ENCODE measurements at places on chromosomes 12 and 14.

DNA sequence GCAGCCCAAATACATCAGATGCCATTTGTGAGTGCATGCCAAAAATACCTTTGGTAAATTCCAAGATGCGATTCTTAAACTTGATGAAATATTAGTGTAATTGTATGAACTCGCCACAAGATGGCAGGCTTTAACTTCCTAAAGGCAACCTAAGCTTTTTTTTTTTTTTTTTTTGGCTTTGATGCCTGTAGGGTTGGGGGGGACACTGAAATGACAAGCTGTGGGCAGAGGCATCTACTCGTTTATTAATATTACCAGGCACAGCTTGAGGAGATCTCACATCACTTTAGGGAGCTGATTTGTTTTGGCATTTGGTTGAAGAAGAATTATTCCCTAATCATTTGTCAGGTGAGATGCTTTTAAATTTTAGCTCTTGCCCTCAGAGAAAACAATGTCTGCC is 126.7 kb upstream of the CCDC196 start:
- no peak for DNase-seq

- no peak for DNase-seq
Measured at GRCh38 chr14:83255015-83255726, 1721.5 kb upstream of the SEL1L start.

GRCh38 chr12:71250166-71250565 is 92.4 kb upstream of the TSPAN8 start:
- DNase-seq = no peak

GRCh38 chr12:68119724-68120211 is 39.8 kb downstream of the IFNG start:
- no peak for DNase-seq

DNA sequence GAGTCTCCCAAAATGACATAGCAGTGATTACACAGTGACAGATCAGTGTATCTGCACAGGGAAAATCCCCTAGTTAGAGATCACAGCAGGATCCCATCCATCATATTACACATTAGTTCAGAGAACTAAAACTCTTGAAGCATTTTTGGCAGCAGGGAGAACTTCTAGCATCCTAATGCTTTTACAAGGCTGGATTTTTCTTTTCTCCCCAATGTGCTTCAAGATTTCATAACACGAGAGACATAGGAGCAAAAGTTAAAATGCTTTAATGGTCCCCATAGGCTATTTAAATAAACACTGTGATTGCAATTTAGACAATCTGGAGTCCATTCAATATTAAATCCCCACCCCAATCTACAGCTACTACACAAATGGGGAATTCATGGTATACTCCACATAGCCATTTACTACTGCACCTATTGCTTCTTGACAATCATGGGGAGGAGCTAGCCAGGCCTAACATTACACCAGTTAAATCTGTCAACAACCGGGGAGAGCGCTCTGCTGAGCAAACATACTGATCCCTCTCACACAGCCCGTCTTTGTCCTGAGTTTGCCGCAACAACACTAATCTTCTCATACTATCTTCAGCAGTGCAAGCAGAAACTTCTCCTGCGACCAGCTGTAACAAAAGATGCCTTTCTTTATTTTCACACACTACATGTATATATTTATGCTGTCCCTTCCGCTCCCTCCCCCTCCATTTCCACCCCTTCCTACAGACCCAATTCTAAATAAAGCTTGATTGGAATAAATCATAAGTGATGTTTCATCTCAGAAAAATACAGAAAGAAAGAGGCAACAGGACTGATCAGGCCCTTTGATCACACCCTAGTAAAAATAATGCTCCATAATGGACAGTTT is 120.3 kb upstream of the SOX5 start:
- no peak for DNase-seq

DNA sequence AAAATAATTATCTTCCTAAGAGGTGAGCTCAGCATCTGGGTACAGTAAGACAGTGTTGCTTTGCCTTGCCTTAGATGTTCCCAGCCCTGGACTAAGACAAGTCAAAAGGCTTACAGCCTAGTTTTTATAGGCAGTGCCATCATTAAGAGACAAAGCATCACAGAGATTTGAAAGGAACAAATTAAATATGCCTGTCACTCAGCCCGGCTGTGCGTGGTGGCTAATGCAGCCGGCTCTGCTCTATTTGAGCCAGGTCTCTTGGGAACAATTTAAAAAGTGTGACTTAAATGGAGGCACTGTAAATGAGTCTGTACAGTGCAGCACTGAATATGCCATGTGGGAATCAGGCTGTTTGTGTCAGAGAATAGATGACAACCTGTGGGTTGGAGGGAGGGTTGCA is 1687.4 kb upstream of the FLRT2 start:
- no peak for DNase-seq

- no peak for DNase-seq
Measured at GRCh38 chr12:91732086-91732485, 413.6 kb downstream of the BTG1 start.

DNA sequence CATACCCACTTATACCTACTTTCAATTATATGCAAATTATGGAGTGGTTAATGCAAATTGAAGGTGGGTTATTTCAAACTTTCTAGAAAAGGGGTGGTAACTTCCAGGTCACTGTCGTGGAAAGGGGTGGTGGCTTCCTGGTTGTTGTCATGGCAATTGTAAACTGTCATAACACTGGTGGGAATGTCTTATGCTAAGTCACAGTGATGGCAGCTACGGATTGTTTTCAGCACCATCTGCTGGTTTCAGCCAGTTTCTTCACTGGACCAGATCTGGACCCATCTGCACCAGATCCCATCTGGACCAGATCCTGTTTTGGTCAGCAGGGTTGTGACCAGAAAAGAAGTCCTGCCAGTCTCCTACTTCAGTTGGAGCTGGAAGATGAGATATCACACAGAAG is 1469.3 kb downstream of the AACS start:
- DNase-seq = no peak

DNA sequence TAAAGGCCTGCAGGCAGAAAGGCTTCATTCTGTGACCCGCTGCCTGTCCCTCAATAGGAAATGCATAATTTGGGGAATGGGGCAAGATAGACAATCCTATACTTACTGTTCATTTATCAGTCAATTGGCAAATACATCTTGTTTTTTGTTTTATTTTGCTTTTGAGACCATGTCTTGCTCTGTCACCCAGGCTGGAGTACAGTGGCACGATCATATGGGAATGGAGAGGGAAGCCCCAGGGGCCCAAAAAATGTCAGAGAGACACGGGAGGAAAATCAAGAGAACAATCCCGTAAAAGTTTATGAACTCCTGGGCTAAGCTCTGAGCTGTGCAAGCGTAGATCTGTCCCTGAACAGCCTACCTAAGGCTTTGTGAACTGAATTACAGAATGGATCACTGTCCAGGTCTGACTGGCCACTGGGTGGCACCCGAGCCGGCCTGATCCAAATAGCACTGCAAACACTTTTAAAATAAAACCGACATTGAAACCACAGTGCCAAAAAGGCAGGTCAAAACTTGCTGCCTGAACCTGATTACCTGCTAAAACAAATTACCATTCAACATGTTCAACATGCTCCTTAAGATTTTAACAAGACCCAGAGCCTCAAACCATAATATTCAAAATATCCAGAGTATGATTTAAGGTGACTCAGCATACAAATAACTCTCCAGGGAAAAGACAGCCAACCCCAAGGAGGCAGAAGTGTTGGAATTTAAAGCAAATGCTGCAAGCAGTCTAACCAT is 11.8 kb downstream of the COPS7A start:
- no peak for DNase-seq

- DNase-seq = no peak
Measured at GRCh38 chr14:76968621-76969063, 59.9 kb downstream of the IRF2BPL start.

- DNase-seq = no peak
Measured at GRCh38 chr12:29316752-29317151, 64.2 kb downstream of the ERGIC2 start.

DNA sequence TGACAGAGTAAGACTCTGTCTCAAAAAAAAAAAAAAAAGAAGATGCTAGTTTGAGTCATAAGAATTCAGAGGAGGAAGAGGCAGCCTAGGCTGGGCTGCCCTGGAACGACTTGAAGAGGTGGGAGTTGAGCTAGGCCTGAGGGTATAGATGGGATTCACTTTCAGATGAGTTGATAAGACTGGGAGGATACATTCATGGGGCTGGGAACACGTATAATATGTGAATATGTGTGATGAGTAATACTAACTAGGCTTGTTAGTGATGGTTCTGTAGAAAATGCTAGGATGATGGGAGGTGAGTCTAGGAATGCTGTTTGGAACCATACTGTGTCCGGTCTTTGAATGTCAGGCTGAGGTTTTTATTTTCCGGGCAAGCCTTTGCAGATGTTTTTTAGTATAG is 9.0 kb downstream of the PLEKHA5 start:
- DNase-seq = no peak

GRCh38 chr12:94553875-94554274 is 94.2 kb upstream of the CEP83 start:
- DNase-seq = no peak

DNA sequence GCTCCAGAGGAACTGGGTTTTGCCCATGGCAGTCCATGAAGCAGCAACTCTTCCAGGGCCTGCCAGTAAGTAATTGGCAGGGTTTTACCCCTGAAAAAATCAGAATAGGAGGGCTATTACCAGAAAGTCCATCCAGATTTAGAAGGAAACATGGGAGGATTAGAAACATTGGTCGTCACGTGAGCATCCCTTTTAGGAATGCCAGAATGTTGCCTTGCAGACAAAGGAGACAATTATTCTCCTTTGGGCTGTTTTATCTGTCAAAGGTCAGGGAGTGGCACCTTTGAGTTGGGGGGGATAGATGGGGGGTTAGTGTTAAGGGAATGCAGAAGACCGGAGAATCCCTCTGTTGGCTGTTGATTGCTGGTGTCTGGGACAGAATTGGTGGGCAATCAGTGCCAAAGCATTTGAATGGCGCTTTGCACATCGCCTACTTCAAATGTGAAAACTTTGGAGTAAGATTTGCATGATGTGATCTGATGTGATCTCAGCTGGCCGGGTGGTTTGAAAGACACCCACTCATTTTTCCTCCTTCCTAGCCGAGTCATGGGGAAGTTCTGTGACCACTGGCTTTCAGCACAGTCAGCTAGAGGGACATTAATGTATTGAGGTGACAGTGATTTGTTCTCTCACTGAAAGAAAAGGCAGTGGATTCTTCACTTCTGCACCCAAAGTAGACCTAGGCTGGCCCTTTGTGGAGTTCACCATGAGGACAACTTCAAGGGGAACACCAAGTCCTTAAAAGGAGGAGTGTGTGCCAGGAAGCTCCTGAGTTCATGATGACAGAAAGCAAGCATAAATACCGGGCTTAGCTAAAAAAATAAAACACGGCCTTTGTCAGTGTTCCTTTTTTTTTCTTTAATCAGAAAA is 31.4 kb downstream of the FLVCR2 start:
- DNase-seq = no peak

DNA sequence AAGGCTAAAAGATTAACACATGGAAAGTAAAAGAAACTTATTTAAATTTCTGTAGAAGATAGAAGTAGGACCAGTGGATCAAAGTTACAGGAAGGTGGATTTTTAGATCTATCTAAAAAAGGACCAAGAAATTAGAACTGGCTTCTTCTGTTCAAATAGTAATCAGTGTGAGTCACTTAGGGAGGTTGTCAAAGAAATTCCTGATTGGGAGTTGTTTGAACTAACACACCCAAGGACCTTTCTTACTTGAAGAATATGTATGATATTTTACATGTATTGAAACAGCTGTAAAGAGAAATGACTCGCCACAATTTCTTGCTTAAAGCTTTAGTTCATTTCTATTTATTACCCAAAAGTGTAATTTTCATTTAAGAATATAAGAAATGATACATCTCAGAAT is 256.9 kb downstream of the RAD51B start:
- no peak for DNase-seq
